Type B pancreatic cell (in vitro differentiated cells): ENCODE measurements at places on chromosomes 6 and 20. TPM values are rescaled to one million over a fixed set of nuclear protein-coding genes. Genes with fewer than 3 reads are reported as not detected.

- H3K4me3 ChIP-seq, result no peak overlapping the region
- peaks cover 25% of the 10 kb centered on the region for H3K36me3 ChIP-seq
- H3K27me3 ChIP-seq, result no peaks in the 10 kb centered on the region
- H3K27ac ChIP-seq, result no peak overlapping the region
- H3K4me1 ChIP-seq, result peaks cover 4% of the 10 kb centered on the region
These were observed 59.4 kb downstream of the GINS1 start for GRCh38 chr20:25466846-25467245.

GRCh38 chr20:51216850-51217249 is 193.9 kb upstream of the KCNG1 start:
- H3K27ac ChIP-seq, result no peak overlapping the region
- no peaks in the 10 kb centered on the region for H3K36me3 ChIP-seq
- H3K4me1 ChIP-seq, result peaks cover 24% of the 10 kb centered on the region
- peaks cover 2% of the 10 kb centered on the region for H3K27me3 ChIP-seq
- H3K4me3 ChIP-seq, result no peak overlapping the region
- DNase-seq, result no peak

DNA sequence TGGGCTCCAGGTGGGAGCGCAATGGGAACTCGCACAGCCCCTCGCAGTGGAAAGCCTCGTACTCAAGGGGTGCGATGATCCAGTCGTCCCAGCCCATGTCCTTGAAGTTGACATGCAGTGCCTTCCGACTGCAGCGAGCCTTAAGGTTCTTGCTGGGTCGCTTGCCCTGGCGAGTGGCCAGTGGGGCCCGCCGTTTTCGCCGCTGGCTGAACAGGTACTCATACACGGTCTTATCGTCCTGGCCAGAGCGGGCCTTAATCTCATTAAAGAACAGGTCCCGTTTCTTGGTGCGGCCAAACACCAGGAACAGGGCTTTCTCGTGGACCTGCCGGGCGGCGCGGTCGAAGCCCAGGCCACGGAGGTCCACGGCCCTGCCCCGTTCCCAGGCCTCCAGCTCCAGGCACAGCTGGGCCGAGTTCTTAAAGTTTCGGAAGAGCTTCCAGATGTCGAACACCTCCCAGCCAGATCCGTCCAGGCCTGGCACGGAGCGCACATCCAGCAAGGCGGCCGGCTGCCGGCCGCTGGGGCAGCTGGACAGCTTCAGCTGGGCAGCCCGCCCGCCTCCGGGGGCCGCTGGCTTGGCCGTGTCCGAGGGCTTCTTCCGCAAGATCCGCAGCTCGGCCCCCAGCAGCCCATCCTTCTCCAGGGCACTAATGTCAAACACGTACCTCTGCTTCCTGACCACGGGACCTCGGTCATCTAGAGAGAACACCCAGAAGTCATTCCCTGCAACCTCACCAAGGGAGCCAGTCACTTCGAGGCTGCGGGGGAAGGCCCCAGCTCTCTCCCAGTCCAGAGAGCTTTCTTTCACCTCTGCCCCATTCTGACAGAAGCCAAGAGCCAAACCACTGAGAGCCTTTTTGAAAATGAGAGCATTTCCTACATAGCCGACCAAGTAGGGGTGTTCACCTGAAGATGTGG is 3.7 kb downstream of the GDF5 start:
- H3K4me1 ChIP-seq, result peaks cover 27% of the 10 kb centered on the region
- H3K27ac ChIP-seq, result no peak overlapping the region
- H3K27me3 ChIP-seq, result no peaks in the 10 kb centered on the region
- no peak overlapping the region for H3K4me3 ChIP-seq
- no peaks in the 10 kb centered on the region for H3K36me3 ChIP-seq

GRCh38 chr6:144785056-144785455 is 499.9 kb downstream of the UTRN start:
- no peak for DNase-seq
- H3K27me3 ChIP-seq, result no peaks in the 10 kb centered on the region
- H3K36me3 ChIP-seq, result peaks cover 11% of the 10 kb centered on the region
- H3K4me1 ChIP-seq, result no peaks in the 10 kb centered on the region

DNA sequence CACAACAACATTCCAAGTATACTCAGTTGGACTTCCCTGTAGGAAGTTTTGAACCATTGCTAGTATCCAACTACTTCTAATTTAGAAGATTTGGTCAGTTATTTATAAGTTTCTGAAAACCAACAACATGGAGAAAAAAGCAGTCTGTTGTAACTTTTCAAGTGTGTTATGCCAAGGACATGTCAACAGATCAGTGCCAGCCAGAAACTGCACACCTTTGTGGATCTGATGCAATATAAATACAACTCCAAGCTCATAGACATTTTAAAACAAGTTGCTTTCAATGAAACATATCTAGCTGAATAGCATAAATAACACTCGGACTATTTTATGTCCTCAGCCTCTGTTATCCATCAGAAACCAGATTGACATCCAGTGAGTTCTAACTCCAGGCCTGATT is 58.3 kb upstream of the CARMIL1 start:
- H3K36me3 ChIP-seq, result no peaks in the 10 kb centered on the region
- no peak overlapping the region for H3K4me3 ChIP-seq
- no peak for DNase-seq

- H3K27ac ChIP-seq, result no peak overlapping the region
- H3K4me3 ChIP-seq, result no peak overlapping the region
- H3K36me3 ChIP-seq, result peaks cover 13% of the 10 kb centered on the region
- no peaks in the 10 kb centered on the region for H3K4me1 ChIP-seq
These were observed 6.8 kb upstream of the USP49 start for GRCh38 chr6:41901882-41902519.

- peaks cover 6% of the 10 kb centered on the region for H3K36me3 ChIP-seq
- no peak overlapping the region for H3K27ac ChIP-seq
- no peak overlapping the region for H3K4me3 ChIP-seq
These were observed 35.9 kb downstream of the DUSP22 start for GRCh38 chr6:328136-328670.

GRCh38 chr6:152117156-152118133 is 310.0 kb downstream of the ESR1 start:
- no peaks in the 10 kb centered on the region for H3K27me3 ChIP-seq
- peaks cover 10% of the 10 kb centered on the region for H3K36me3 ChIP-seq
- H3K27ac ChIP-seq, result no peak overlapping the region
- no peak overlapping the region for H3K4me3 ChIP-seq

DNA sequence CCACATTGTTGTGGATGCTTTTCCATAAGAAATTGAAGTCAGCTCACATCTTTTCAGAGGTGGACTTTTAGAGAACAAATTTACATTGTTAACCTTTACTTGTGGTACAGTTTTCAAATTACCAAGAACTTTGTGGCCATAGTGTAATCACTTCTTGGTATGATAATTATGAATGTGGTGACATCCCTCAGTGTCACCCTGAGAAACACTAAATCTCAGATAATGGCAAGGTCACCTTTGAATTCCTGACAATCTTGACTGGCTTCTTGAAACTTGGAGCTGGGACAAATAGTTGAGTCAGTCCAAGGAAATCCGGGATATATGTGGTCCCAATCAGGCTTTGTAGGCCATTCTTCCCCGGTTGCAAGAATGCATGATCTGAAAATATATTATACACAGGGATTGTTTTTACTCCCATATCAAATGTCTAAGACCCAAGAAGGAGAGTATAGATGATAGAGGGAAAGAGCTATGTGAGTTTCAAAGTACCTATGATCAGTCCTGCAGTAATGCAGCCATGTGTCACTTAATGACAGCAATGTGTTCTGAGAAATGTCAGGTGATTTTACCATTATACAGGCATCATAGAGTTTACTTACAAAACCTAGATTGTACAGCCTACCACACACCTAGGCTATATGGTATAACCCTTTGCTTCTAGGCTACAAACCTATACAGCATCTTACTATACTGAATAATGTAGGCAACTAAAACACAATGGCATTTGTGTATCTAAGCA is 120.8 kb upstream of the MTHFD1L start:
- peaks cover 48% of the 10 kb centered on the region for H3K4me1 ChIP-seq
- no peak for DNase-seq
- no peaks in the 10 kb centered on the region for H3K27me3 ChIP-seq
- no peak overlapping the region for H3K27ac ChIP-seq

GRCh38 chr20:51507216-51508036 is 35.1 kb downstream of the NFATC2 start:
- DNase-seq, result no peak
- H3K27me3 ChIP-seq, result no peaks in the 10 kb centered on the region
- H3K27ac ChIP-seq, result no peak overlapping the region
- peaks cover 42% of the 10 kb centered on the region for H3K4me1 ChIP-seq
- H3K36me3 ChIP-seq, result peaks cover 14% of the 10 kb centered on the region
- H3K4me3 ChIP-seq, result no peak overlapping the region

GRCh38 chr20:10721976-10722375 is 48.2 kb upstream of the JAG1 start:
- H3K4me1 ChIP-seq, result peaks cover 38% of the 10 kb centered on the region
- no peak for DNase-seq
- H3K4me3 ChIP-seq, result no peak overlapping the region
- H3K27ac ChIP-seq, result no peak overlapping the region
- no peaks in the 10 kb centered on the region for H3K36me3 ChIP-seq

Gene C6orf132
- 22.9 and 56.4 TPM in 2 replicates for total RNA-seq

Gene HNF4A
- total RNA-seq, result 19.9 and 41.7 TPM in 2 replicates
